ENCODE measurements at places on chromosomes 2 and 18.

GRCh38 chr2:28828382-28828781, 17.7 kb downstream of the SPDYA start:
- DNase-seq = no peak

DNA sequence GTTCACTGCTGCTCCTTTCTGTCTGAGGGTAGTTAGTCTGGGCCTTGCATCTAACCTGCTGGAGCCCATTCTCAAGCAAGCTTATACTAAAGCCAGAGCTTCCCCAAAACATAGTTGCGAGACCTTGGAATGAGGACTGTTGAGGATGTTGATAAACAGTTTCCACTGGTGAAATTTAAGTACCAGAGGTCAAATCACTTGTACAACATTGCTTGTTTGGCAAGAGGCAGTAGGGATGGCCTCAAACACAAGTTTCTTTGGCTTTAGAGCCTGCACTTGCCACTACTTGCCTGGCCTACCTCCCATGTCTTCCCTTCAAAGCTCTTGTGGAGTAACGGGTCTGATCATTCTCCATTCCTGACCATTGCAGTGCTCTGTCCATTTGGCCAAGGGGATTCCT, 262.7 kb downstream of the FHOD3 start:
- no peak for DNase-seq

DNA sequence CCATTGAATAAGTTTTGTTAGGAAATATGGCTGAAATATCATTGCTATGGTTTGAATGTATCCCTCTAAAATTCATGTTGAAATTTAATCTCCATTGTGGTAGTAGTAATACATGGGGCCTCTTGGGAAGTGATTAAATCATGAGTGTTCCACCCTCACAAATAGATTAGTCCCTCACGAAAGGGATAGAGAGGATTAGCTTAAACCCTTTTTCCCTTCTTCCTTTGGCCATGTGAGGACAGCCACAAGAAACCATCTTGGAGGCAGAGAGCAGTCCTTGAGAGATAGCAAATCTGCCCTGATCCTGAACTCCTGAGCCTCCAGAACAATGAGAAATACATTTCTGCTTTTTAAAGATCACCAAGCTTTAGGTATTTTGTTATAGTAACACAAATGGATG, 274.2 kb downstream of the CDH19 start:
- no peak for DNase-seq

DNA sequence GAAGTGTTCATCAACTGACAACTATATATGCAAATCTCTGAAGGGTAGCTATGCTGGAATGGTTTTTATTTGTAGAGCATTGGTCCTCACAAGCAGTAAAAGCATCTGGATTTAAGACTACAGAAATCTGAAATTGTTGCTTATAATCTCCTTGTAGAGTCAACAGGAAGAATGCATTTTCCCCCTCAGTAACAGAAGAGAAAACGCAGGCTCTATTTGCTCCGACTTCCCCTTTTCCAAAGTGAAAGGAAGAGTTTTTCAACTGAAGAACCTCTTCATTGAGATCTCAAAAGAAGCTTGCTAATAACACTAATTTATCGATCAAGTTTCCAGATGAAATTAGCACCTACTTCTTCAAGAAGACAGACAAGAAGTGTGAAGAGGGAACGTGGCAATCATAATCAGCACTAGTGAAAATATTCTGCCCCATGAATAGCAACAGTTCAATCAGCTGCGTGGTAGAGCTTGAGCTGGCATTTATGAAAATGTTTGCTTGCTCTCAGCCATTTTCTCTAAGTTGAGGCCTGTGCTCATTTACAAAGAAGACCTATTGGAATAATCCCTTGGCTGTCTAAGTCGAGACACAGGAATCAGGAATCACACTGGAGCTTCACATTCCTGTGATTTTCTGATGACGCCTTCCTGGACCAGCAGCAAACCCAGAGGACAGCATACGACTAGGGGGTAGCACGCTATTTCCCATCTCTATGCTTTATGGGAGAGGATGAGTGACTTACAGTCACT, 43.7 kb downstream of the TGIF1 start:
- no peak for DNase-seq

Measured in CD4-positive, alpha-beta memory T cell (primary cell).